ENCODE measurements at places on chromosomes 3 and 15.

DNA sequence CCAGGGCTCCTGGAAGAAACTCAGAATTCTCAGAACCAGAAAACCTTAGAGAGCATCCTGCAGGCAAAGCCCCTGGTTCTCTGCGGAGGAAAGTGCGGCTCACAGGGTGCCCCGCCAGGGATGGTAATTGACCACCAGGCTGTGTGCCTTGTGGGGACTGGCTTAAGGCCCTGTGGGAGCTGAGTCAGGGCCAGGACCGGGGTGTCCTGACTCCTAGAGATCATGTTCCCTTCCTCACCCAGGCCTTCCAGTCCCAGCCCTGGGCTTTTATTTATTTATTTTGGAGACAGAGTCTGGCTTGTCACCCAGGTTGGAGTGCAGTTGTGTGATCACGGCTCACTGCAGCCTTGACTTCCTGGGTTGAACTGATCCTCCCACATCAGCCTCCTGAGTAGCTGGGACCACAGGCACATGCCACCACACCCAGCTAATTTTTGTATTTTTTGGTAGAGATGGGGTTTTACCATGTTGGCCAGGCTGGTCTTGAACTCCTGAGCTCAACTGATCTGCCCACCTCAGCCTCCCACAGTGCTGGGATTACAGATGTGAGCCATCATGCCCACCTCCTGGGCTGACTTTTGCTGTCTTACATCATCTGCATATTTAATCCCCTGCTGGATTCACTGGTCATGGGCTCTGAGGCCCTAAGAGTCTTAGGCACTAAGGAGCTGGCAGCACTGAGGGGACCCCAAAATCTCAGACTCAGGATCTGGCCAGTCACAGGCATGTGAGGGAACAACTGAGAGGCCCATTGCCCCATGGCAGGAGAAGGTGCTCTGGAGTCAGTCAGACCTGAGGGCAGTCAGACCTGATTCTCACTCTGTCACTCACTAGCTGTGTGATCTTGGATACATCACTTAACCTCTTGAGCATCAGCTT, 20.4 kb upstream of the LAMP3 start:
- no peak for DNase-seq

- DNase-seq, result peak; percentile 10
Measured at GRCh38 chr3:119221779-119222320, 18.8 kb downstream of the B4GALT4 start.

DNA sequence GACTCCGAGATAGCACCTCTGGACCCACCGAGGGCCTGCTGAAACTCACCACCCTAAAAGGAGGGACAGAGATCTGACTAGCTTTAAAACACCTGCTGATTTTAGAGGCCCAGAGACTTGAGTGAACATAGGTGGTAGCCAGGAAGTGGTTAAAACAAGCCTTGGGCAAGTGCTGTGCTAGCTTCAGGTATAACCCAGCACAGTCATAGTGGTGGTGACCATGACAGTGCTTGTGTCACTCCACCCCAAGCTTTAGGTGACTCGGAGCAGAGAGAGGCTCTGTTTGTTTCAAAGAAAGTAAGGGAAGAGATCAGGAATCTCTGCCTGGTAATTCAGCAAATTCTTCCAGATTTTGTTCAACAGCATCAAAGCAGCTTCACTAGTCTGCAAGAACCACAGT, 641.1 kb upstream of the BCHE start:
- no peak for DNase-seq

DNA sequence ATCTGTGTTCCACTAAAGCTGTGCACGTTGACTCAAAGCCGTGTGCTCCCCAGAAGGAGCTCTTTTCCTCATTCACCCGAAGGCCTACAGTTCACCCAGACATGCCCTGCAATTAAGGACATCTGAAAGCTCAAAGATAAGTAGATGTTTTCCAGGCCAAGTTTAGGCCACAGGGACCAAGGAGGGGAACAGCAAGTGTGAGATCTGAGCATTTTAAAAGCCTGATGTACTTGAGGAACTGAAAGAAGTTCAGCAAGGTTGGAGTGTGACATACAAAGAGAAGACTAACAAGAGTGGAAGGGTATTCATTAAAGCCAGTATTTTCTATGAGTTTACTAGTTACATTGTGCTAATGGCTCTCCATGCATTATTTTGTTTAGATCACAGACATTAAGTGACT, 68.0 kb downstream of the CASR start:
- no peak for DNase-seq

GRCh38 chr3:48285675-48286074, 44.8 kb downstream of the ZNF589 start:
- no peak for DNase-seq

DNA sequence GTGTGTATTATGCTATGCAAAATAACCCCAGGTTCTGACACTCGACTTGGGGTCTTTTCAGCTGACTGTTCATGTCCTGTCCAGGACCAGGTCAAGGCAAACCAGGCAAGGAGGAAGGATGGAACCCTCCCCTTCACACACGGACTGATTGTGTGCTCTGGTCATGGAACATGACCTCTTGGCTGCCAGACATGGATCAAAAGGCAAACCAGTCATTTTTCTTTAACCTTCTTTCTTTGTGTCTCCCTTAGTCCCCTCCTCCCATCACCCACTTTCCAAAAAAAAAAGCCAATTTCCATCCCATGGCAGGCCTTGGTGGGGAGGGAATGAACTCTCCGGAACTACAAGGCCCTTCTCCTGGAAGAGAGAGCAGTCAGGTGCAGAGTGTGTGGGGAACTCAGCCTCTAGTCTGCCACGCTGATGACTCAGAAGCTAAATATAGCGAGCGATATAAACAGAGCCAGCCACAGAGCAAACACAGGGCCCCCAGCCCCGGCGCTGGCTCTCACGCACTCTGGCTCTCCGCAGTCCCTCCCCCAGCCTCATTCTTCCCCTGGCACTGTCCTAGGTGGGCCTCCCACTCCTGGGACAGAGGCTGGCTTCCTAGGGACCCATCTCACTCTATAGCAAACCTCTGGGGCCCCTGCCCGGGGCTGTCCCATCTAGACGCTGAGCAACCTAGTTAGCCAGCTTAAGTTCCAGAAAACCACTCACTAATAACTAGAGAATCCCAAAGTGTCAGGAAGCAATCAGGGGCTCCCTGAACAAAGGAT, 10.0 kb downstream of the BMF start:
- DNase-seq, result peak; percentile 83

DNA sequence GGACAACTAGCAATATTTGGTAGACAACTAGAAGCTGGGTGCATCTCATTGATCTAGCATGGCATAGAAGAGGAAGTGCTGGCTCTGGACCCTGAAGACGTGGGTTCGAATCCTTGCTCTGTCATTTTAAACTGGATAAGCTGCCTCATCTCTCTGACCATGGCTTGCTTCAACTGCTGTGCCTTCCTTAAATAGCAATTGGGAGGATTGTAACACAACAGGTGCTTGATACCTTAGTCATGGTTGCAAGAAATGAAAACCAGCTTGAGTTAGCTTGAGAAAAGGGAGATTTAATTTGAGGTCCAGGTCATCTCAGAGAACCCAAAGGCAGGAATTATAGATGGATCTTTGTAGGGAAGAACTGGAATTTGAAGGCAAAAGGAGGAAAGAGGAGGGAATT, 14.8 kb upstream of the RGMA start:
- no peak for DNase-seq

DNA sequence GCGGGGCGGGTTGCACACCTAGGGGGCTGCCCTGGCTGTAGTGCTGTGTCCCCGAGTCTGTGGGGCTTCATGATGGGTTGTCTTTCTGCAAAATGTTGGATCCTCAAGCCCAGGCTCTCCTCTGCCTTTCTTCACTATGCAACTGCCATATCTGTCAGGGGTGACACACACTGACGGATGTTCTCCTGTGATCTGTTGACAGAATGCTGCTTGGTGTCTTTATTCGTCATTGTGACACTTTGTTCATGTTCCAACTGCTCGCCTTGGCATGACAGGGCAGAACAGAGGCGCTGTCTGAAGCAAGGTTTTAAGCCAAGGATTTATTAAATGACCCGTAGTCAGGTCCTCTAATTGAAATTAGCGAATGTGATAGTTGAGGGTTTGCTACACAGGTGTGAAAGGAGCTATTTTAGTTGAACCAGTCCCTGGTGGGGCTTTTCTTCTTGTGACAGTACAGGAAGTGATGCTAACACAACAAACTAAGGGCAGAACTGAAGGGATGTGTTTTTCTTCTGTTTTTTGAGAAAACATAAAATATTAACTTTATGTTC, 173.4 kb downstream of the MCTP2 start:
- no peak for DNase-seq

DNA sequence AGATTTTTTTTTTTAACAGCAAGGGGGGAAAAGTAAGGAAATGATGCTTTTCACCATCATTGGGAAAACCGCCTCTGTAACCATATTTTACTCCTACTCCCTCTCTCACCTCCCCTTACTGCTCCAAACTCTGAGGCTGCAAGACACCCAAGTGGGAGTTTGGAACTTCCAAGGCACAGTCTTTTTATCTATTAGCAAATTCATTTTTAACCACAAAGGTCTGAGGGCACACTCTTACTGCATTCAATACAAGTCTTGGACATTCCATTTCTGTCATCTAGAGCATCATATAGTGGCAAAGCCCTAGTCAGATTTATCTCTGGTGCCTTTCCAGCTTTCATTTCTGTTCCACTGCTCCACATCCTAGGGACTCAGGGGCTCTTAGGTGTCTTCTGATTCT, 13.2 kb downstream of the FAM162A start:
- DNase-seq, result no peak

DNA sequence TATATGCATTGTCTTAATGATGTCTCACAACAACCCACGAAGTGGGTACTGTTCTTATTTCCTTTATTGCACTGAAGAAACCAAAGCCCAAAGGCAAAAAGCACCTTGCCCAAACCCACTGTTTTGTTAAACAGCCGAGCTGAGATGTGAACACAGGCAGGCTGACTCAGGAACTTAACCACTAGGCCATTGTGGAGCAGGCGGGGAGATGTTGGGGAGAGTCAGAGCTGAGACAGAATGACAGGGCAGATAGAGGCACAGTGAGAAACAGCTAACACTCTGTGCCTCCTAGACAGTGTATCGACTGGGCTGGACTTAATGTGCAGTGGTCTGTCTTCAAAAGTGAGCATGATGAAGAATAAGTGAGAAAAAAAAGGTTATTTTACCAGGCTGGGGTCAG, 56.5 kb downstream of the RPLP1 start:
- DNase-seq, result no peak
